ENCODE measurements at places on chromosomes 6 and 20. TPM values are rescaled to one million over a fixed set of nuclear protein-coding genes. Genes with fewer than 3 reads are reported as not detected.

DNA sequence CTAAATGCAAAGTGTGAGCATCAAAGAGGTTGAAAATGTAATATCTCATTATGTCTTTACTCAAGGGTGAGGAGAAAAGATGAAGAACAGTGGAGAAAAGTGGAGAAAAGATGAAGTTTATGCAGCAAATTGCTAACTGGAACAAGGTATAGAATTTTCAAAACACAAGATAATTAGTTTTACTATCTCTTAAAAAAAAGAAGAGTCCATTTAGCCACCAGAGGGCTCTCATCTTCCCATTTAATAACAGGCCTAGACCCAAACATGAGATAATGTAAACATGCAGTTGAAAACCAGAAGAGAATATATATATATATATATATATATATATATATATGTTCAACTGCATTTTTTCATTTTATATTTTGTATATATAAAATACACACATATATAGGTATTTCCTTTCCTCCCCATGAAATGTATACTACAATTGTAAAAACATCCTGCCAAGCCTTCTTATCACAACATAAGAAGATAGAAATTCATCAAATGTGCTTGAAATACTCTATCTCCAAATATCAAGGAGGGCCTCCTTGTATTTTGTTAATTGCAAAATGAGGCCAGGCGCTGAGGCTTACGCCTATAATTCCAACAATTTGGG is 78.4 kb downstream of the ADTRP start:
- peak; percentile 51 for DNase-seq
- H3K4me1 ChIP-seq = peaks cover 23% of the 10 kb centered on the region
- no peaks in the 10 kb centered on the region for H3K36me3 ChIP-seq
- no peak overlapping the region for H3K4me3 ChIP-seq
- no peaks in the 10 kb centered on the region for H3K27me3 ChIP-seq
- no peak overlapping the region for H3K27ac ChIP-seq

DNA sequence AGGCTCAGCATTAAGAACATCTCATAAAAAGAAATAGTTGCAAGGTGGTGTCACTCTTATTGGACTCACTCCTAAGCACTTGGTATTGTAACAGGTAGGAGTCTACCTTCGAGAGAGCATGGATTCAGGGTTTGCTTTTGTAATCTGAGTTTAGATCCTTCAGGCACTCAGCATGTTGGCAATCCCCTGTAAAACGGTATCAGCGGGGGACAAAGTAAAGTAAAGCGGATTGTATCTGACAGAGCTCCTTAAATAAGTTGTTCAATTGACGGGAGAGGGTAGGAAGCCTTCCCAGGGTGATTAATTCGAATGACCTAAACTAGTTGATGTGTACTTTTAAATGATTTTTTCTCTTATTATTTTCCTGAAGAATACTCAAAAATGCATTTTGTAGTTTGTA is 869.8 kb upstream of the EPHA7 start:
- no peaks in the 10 kb centered on the region for H3K36me3 ChIP-seq
- H3K4me1 ChIP-seq = no peaks in the 10 kb centered on the region
- H3K4me3 ChIP-seq = no peak overlapping the region

GRCh38 chr20:32439132-32439829 is 81.2 kb downstream of the ASXL1 start:
- peak; percentile 87 for DNase-seq
- peaks cover 18% of the 10 kb centered on the region for H3K27me3 ChIP-seq
- H3K4me3 ChIP-seq = peak overlapping the region; percentile 15
- peak overlapping the region; percentile 88 for H3K27ac ChIP-seq
- peaks cover 44% of the 10 kb centered on the region for H3K36me3 ChIP-seq
- peaks cover 41% of the 10 kb centered on the region for H3K4me1 ChIP-seq

GRCh38 chr6:157323255-157323965 is at the start of gene TMEM242:
TMEM242 (minus strand) TSS chr6:157323519; CDS start chr6:157323499, 20 bp downstream.
- DNase-seq = peak; percentile 90
- peak within 1 kb of the TSS; percentile 92 for H3K27ac ChIP-seq
- H3K36me3 ChIP-seq = peaks cover 5% of the 10 kb centered on the region

- peaks cover 6% of the 10 kb centered on the region for H3K4me1 ChIP-seq
- no peak overlapping the region for H3K27ac ChIP-seq
- DNase-seq = peak; percentile 3
- H3K4me3 ChIP-seq = no peak overlapping the region
- peaks cover 25% of the 10 kb centered on the region for H3K36me3 ChIP-seq
These were observed 34.2 kb downstream of the KATNA1 start for GRCh38 chr6:149614337-149614736.

DNA sequence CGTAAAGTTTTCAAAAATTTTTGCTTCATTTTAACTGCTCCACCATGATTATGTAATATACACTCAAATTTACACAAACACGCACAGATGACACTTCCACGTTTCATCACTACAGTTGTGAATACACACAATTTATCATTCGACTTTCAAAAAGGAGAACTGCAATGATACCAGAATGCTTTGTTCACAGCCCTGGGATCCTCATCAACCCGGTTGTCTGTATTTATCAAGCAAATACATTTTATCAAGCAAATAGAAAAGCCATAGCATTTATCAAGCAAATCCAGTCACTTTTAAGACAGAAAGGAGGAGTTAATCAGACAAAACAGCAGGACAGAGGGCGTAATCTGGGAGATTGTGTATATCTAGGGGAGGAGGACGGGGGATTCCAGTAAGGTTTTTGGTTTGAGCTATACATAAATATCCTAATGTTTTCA is 20.3 kb upstream of the ABT1 start:
- DNase-seq = no peak
- H3K36me3 ChIP-seq = no peaks in the 10 kb centered on the region
- peak overlapping the region; percentile 67 for H3K27ac ChIP-seq
- H3K27me3 ChIP-seq = peaks cover 13% of the 10 kb centered on the region
- peaks cover 39% of the 10 kb centered on the region for H3K4me1 ChIP-seq

DNA sequence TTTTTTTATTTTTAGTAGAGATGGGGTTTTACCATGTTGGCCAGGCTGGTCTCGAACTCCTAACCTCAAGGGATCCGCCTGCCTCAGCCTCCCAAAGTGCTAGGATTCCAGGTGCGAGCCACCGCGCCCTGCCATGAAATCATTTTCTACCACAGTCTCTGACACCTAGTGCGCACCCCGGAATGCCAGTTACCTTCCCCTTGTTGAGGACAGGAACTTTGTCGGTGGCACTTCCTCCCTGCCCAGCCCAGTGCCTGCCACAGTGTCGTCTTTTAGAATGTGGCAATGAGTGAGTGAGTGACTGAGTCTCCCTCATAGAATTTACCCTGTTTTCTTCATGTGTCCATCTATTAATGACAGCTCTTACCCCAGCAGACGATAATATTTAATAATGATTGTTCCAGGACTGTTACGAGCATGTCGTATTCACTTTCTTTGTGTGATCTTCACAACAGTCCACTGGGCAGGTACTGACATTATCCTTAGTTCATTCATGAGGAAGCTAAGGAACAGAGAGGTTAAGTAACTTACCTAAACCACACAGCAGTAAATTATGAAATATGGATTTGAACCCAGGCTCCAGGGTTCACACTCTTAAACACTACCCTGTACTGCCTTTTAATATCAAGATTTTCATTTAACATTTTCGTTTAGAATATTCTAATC is 1.8 kb downstream of the OSBPL2 start:
- H3K27ac ChIP-seq = peak overlapping the region; percentile 56
- peaks cover 12% of the 10 kb centered on the region for H3K4me1 ChIP-seq
- peaks cover 5% of the 10 kb centered on the region for H3K36me3 ChIP-seq
- peak overlapping the region; percentile 90 for H3K4me3 ChIP-seq
- DNase-seq = no peak
- H3K27me3 ChIP-seq = peaks cover 2% of the 10 kb centered on the region

The TULP1 gene
- not detected for total RNA-seq

The BPIFB2 gene
- total RNA-seq = not detected

The FILIP1 gene
- 0.09 TPM for total RNA-seq
